ENCODE measurements at places on chromosomes 7 and 10.

GRCh38 chr10:30813872-30814481, 184.4 kb upstream of the LYZL2 start:
- DNase-seq: no peak

- no peak for DNase-seq
Measured at GRCh38 chr10:31929261-31930022, 811 bp upstream of the ARHGAP12 start.

DNA sequence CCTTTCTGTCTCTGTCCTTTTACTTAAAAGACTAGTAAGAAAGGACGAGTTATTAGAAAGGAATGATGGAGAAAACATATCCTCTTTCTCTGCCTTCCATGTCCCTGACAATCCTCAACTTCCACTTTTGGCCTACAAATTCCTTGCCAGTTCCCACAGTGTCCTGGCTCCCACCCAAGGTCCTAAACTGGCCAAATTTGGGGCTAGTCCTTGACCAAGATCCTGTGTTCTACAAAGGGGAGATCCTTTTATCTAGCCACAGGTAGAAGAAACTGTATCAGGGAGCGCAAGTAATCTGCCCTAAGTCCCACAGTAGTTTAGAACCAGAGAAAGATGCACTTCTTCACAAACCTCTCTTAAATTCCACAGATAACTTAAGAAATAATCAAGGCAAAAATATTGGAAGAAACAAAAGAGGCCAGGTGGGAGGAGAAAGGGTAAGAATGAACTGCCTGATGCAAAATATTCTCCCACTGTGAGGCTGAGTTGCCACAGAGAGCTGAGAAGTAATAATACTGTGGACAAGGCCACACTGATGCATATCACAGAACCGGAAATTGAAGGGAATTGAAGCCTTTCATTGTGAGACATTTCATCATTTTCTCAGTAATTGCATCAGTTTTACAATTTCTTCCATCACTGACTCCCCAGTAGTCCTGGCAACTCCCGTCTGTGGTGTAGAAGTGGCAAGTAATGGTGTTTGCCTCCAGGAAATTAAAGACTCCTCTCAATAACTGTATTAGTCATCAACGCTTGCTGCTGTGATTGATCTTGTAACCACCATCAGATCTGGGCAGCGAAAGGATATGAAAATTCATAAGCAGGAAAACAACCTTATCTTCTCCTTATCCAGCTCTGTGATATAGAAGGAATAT, 47.2 kb downstream of the DNAJC12 start:
- DNase-seq: no peak

DNA sequence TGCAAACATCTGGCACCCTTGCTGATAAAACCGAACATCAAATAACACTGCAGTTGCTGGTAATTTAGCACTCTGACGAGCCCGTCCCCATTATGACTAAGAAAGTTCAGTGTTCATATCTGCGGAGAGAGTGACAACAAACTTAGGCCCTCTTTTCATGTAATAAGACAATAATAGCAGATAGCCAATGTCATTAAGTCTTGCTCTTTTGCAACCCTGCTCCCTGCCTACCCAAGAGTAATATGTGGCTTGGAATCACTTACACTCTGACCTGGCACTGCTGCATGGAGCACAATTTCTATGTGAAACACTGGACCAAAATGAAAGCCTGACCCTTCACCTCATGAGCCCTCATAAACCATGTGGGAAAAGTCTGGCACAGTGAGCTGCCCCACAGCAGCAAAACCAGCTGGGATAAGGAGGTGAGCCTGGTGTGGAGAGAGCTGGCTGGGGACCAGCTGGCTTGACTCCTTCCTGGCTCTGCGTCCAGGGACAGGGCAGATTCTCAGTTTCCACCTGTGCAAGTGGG, 86.5 kb downstream of the HIPK2 start:
- no peak for DNase-seq

DNA sequence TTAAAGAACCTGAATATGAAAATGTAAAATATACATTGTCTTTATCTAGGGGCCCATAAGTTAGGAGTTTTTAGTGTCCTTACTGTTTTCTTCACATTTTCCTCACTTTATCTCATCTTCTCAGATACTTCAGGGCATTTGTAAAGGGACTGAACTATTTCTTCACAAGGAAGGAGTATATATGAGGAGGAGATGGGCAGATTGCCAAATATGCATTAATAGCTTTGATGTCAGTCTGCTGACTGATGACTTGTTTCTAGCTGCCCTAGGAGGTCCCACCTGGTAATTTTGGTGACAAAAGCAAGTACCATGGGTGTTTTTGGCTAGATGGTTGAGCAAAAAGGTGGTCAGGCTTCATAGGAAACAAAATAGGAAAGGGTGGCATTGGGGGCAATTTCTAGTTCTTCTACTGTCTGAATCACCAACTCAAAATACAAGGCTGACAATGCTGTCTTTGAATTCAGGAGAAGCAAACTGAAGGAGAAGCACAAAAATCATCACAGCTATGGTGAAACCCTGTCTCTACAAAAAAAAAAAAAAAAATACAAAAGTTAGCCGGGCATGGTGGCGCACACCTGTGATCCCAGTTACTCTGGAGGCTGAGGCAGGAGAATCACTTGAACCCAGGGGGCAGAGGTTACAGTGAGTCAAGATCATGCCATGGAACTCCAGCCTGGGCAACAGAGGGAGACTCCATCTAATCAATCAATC, 10.4 kb upstream of the STRIP2 start:
- DNase-seq: no peak
